ENCODE measurements at places on chromosomes 1 and 21.

GRCh38 chr1:9442278-9442846, 96.9 kb upstream of the SLC25A33 start:
- DNase-seq, result no peak

DNA sequence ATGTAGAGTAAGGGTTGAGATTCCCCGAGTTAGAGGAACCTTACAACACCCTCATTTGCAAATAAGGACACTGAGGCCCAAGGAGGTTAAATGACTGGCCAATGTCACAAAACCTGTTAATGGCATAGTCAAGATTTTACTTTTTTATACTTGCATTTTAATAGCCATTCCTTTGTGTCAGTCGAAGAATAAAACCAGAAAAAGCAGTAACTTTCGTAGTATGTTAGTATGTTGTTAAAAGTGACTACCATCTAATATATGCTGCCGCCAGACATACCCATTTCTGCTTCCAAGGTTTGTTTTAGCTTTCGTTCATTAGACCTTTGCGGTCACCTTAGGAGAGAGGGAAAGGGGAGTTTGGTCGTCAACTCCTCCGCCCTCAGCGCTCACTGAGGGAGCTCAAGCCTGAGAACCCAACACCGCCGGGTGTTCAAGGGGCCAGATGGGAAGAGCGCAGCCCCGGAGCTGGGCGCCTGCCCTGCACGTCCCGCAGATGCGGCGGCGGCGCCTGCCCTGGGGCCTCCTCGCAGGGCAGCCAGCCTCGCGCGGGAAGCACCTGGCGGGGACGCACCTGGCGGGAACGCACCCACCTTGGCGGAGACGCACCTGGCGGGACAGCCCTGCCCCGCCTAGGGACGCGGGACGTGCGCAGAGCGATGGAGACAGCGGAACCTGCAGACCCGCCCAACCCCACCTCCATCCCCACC, 466 bp downstream of the VPS26C start:
- no peak for DNase-seq

- no peak for DNase-seq
Observed at GRCh38 chr1:42684139-42684538, 1.9 kb downstream of the YBX1 start.

DNA sequence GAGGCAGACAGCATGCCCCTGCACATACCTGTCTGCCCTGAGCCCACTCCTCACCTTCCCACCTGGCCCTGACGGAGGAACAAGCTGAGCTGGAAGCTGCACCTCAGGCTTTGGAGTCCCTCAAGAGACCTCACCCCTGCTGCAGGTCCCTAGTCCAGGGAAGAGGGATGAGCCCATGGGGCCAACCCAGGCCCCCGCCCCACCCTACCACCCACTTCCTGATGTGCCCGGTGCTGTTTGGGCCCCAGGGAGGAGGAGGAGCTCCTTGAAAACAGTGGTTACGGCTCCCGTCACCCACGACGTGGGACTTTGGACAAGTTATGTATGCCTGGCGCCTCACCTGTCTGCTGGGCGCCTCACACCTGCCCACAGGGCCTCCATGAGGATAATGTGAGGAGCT, 250.2 kb downstream of the NPHP4 start:
- no peak for DNase-seq

GRCh38 chr1:169363046-169363730, 4.4 kb downstream of the NME7 start:
- no peak for DNase-seq

DNA sequence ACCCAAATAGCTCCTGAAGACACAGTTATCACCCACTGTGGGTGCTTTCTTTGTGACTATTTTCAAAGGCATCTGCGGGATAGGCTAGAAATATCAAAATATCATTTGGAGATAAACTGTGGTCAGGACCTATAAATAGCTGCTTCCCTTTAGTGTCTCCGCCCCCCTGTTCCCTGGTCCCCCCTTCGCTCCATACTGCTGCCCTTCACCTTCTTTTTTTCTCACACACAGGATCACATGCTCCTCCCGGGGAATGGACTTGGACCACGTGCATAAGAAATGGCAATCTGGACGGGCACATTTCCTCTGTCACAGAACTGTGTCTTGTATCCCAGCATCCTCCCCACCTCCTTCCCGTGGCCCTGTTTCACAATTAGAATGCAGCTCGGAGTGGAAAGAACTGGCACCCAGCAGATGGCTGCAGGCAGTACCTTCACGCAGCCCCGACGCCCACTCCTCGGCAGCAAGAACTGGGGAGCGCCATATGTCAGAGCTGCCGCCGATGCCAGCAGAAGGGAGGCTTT, 68.8 kb upstream of the SSX2IP start:
- DNase-seq, result no peak

- no peak for DNase-seq
Observed at GRCh38 chr1:246121533-246121932, 385.5 kb downstream of the SMYD3 start.

DNA sequence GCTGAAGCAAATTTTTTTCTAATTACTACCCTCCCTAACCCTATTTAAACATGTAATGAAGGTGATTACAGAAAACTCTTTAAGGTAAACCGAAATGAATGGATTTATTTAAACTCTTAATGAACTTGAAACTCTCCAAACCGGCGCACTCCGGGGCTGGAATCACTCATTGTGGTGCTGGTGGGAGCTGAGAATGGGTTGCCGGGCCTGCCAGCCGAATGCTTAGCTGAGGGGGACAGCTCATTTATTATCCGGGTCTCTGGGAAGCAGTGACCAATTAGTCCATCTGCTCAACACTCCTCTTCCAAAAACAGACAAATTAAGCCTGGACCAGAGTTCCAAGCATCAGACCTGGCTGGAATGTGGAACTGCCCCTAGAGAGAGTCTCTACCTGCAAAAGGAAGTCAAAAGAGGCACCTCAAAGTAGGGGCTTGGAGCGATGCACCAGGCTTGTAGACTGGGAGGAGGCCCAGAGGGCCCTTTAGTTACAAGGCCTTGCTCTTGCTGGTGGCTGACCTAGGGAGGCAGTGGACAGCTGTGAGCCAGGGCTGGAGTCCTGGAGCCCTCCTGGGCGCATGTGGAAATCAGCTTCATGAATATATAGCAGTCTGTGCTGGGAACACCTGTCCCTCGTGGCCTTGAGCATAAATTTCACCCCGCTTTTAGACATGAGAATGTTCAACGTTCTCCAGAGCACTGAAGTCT, 320.7 kb downstream of the AJAP1 start:
- no peak for DNase-seq

GRCh38 chr1:24986372-24986965, 56.4 kb upstream of the RUNX3 start:
- no peak for DNase-seq

DNA sequence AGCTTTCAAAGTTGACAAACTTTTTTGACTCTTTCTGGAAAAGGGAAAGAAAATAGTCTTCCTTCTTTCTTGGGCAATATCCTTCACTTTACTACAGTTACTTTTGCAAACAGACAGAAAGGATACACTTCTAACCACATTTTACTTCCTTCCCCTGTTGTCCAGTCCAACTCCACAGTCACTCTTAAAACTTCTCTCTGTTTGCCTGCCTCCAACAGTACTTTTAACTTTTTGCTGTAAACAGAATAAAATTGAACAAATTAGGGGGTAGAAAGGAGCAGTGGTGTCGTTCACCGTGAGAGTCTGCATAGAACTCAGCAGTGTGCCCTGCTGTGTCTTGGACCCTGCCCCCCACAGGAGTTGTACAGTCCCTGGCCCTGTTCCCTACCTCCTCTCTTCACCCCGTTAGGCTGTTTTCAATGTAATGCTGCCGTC, 160.8 kb upstream of the SGIP1 start:
- DNase-seq, result no peak

DNA sequence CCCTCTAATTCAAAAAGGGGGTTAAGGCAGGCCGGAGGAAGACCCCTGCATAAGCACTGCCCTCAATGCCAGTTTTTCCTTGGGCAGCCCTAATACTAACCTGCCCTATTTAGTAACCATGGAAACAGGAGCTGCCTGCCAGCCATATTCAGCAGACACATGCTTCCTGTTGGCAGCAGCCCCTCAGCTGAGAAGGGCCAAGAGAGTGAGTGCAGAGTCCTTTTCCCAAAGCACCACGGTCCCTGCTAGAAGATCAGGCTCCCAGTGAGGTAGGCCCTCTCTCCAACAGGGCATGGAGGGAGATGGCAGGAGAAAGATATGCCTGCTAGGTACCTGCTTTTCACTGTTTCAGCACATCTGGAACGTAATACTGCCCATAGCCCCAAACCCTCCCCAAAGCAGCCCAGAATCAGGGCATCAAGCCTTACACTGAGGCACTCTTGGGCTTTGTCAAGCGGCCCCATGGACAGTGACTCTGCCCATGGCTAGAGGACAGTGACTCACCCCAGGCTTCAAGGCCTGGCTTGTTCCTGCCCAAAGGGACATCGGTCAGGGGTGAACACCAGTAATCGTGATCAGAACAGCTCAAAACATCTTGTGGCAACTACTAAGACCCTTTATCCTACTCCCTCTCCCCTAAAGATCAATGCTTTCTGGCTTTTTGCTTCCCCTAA, 64.5 kb downstream of the BCAR3 start:
- no peak for DNase-seq

- no peak for DNase-seq
Observed at GRCh38 chr1:163565166-163565565, 243.4 kb downstream of the NUF2 start.

- DNase-seq, result no peak
Observed at GRCh38 chr1:34245967-34246366, 69.3 kb downstream of the C1orf94 start.

DNA sequence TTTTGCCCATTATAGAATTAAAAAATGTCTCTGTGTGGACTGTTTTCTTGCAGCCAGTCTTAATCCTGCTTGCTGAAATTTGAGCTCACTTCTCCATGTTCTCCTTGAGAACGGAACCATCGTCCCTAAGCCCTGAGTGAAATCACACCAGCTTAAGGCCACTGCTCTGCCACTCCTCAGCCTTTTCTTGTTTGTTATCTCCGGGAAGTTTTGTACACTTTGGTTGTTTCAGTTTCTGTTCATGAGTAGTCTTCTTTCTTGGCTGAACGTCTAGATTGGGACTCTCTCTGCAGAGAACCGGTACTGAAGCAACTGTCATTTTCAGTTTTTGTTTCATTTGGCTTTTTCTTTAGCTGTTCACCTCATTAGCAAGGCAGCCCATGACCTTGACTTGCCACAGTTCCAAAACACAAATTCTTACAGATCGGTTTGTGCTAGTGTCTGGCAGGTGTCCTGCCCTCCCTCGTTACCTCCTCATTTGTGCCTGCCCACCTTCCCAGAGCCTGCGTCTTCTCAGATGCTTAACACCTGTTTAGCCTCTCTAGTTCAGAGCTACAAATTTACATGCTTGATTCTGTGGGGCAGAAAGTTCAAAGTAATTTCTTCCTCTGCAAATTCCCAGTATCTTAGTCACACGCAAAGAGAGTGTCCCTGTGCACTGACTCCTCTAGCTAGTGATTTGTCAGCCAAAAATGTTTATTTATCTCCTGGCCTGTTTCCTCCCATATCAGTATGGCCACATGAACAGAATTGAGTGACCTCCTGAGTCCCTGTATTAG, 12.4 kb downstream of the PSEN2 start:
- DNase-seq, result no peak

DNA sequence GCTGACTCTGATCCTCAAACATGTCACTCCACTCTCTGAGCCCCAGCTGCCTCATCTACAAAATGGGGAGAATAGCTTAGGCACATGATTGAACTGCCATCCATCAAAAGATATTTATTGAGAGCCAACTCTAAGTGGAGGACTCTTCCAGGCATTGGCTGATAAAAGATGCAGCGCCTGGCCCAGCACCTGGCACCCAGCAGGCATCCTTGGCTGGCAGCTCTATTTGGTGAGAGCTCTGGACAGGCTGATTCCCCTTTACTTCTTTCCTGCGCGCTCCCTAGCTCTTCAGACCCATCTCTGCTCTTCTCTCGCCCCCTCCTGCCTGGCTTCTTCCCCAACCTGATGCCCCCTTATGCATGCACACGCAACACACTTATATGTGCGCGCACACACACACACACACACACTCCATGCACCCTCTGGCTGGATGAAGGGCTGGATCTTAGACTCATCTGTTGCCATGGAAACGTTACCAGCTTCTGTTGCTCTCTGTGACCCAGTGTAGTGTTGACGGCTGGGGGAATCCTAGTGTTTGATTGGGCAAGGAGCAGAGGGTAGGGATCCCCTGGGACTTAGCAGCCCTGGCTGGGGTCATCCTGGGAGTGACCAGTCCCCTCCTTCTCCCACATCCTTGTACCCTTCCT, 49.3 kb downstream of the VWA5B1 start:
- DNase-seq, result no peak

GRCh38 chr1:116203181-116203723, 92.1 kb downstream of the MAB21L3 start:
- DNase-seq, result no peak

- no peak for DNase-seq
Observed at GRCh38 chr1:19922015-19922688, 1.3 kb downstream of the PLA2G2E start.

DNA sequence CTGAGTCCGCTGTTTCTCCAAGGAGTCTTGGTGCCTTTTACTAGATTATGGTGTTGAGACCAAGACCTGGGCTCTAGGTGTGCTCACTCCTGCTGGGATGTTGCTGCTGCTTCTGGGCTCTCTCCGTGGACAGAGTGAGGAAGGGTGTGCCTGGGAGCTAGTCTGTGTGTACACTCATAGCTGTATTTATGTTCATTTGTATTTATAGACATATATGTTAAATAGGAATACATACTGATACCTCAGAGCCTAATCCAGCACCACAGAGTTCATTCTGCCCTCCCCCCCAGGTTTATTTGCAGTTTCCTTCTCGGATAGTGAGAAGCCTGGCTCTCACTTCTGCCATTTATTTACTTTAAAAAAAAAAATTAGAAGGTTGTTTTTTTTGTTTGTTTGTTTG, 12.6 kb downstream of the PCNT start:
- no peak for DNase-seq

GRCh38 chr1:162847839-162848453, 13.0 kb downstream of the CCDC190 start:
- DNase-seq, result peak; percentile 53

GRCh38 chr1:100927276-100927675, 31.4 kb downstream of the SLC30A7 start:
- no peak for DNase-seq

- DNase-seq, result no peak
Observed at GRCh38 chr1:162660574-162660973, 28.3 kb downstream of the DDR2 start.

DNA sequence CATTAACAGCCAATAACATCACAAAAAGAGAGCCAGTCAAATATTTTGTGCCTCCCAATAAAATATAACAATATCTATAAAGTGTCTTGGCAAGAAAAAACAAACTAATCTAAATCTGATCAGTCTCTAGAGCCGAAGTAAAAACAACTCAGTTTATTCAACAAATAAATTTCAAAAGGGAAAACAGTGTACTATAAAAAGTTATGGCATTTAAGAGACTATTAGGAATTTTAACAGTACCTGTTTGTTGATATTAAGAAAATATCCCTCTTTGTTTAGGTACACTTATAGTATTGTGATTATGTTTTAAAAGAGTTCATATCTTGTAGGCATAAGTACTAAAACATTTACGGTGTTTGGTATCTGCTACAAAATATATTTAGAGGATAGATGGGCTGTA, 36.6 kb upstream of the C1orf53 start:
- no peak for DNase-seq
